ENCODE measurements at places on chromosomes 3 and 15. TPM values are rescaled to one million over a fixed set of nuclear protein-coding genes. Genes with fewer than 3 reads are reported as not detected.

GRCh38 chr3:172630316-172630715 lies 80.6 kb downstream of the NCEH1 start:
- H3K4me1 ChIP-seq = peaks cover 5% of the 10 kb centered on the region
- H3K27ac ChIP-seq = no peak overlapping the region
- no peaks in the 10 kb centered on the region for H3K27me3 ChIP-seq
- no peak for DNase-seq
- peaks cover 5% of the 10 kb centered on the region for H3K36me3 ChIP-seq

GRCh38 chr3:179865861-179866505 lies 170.8 kb downstream of the PEX5L start:
- H3K36me3 ChIP-seq = no peaks in the 10 kb centered on the region
- no peak overlapping the region for H3K27ac ChIP-seq
- H3K4me3 ChIP-seq = no peak overlapping the region
- DNase-seq = no peak
- H3K4me1 ChIP-seq = peaks cover 18% of the 10 kb centered on the region

DNA sequence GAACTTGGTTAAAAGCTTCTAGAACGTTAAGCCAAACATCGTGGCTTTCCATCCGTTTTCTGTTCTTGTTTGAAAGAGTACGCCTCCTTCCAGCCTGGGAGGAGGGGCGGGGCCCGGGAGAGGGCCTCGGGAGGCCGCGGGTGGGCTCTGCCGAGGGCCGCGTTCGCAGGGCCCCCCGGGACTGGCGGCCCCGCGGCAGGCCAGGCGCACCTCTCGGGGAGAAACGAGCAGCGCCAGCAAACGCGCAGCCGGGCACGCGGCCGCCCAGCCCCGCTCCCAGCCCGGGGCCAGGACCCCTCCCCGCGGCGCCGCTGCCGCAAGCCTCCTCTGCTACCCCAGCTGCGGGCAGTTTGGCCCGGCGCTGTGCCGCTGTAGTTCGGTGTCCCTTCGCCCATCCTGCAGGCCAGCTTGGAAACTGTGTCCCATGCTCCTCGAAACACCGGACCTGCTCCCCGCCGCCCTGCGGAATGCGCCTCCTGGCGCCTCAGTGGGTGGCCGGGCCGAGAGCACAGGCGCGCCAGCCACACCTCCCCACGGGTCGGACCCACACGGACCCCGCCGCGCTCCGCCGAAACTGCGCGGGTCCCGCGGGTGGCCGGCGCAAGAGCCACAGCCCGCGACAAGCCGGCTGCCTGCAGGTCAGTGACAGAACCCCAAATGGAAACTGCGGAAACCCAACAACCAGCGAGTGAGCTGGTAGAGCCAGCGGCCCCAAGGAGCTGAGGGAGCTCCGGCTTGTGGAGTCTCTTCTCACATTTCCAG lies 2.3 kb downstream of the OCA2 start:
- peaks cover 3% of the 10 kb centered on the region for H3K36me3 ChIP-seq
- no peak overlapping the region for H3K27ac ChIP-seq
- H3K4me1 ChIP-seq = peaks cover 18% of the 10 kb centered on the region
- peak overlapping the region; percentile 91 for H3K4me3 ChIP-seq
- H3K27me3 ChIP-seq = peaks cover 75% of the 10 kb centered on the region
- DNase-seq = no peak

- H3K4me3 ChIP-seq = no peak overlapping the region
- no peaks in the 10 kb centered on the region for H3K27me3 ChIP-seq
- no peak for DNase-seq
These were observed 42.4 kb downstream of the SEC22A start for GRCh38 chr3:123244128-123244527.

DNA sequence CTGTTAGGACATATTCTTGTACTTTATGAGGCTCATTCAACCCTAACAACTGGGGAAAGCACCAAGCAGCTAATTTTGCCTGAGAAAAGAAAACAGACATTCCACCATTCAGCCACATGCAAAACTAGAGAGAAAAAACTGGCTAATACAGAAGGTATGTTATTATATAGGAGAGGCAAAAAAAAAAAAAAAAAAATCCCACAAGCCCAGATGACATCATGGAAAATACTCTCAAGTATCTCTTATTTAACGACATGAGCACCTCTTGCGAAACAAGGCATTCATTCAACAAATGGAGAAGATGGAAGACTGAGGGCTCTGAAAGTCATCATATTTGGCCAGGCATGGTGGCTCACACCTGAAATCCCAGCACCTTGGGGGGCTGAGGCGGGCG lies 61.5 kb downstream of the PRICKLE2 start:
- peak overlapping the region; percentile 85 for H3K27ac ChIP-seq
- peak overlapping the region; percentile 13 for H3K4me3 ChIP-seq
- peaks cover 23% of the 10 kb centered on the region for H3K36me3 ChIP-seq
- H3K4me1 ChIP-seq = peaks cover 21% of the 10 kb centered on the region
- H3K27me3 ChIP-seq = no peaks in the 10 kb centered on the region
- DNase-seq = no peak

GRCh38 chr15:67685008-67685599 lies 140.2 kb upstream of the SKOR1 start:
- no peaks in the 10 kb centered on the region for H3K4me1 ChIP-seq
- no peak overlapping the region for H3K27ac ChIP-seq
- no peak for DNase-seq
- H3K27me3 ChIP-seq = no peaks in the 10 kb centered on the region

GRCh38 chr15:42123546-42123945 lies 29.2 kb upstream of the PLA2G4D start:
- no peak overlapping the region for H3K4me3 ChIP-seq
- H3K36me3 ChIP-seq = no peaks in the 10 kb centered on the region
- no peaks in the 10 kb centered on the region for H3K27me3 ChIP-seq
- H3K27ac ChIP-seq = no peak overlapping the region

- no peak overlapping the region for H3K4me3 ChIP-seq
- H3K27me3 ChIP-seq = peaks cover 25% of the 10 kb centered on the region
- no peak for DNase-seq
- no peak overlapping the region for H3K27ac ChIP-seq
These were observed 812.9 kb upstream of the CFAP20DC start for GRCh38 chr3:59862686-59863085.

The GRAMD2A gene
- total RNA-seq = 6.0 TPM

The EXOG gene
- 16.8 TPM for total RNA-seq

The CHSY1 gene
- total RNA-seq = 43.0 TPM

The ADPRH gene
- 3.3 TPM for total RNA-seq

The MUC20 gene
- total RNA-seq = 19.7 TPM

The FANCD2OS gene
- total RNA-seq = not detected

The SCN11A gene
- total RNA-seq = 1.4 TPM

The ZNF502 gene
- not detected for total RNA-seq

The STAB1 gene
- total RNA-seq = 0.12 TPM

Measured in type B pancreatic cell (in vitro differentiated cells).